Fibroblast of the conjunctiva (primary cell): ENCODE measurements at places on chromosomes 7 and 10.

DNA sequence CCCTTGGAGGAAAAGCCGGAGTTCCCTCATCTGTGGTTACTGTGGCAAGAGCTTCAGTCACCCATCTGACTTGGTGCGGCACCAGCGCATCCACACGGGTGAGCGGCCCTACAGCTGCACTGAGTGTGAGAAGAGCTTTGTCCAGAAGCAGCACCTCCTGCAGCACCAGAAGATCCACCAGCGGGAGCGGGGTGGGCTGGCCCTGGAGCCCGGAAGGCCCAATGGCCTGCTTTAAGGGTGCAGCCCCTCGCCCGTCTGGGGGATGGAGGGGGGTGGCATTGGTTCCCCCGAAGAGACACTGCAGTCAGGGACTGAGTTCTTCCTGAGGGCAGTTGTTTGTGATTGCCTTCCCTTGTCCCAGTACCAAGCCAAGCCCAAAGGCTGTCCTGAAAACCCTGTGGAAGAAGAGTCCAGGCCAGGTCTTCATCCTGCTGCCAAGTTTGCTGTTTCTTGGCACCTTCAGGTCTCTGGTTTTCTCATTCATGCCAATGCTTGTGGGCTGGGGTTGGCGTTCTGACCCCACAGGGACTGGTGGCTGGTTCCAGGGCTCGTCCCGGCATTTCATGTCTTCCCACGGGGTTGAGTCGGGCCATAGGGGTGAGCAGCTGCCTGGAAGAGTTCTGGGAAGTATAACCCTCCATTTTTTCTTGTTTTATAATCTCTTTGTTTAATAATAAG lies 7.7 kb upstream of the ZNF783 start:
- no peak for DNase-seq

- no peak for DNase-seq
Measured at GRCh38 chr10:94631077-94631875, 52.3 kb upstream of the CYP2C18 start.

- DNase-seq: no peak
Measured at GRCh38 chr7:20554072-20554471, 61.4 kb upstream of the ABCB5 start.

DNA sequence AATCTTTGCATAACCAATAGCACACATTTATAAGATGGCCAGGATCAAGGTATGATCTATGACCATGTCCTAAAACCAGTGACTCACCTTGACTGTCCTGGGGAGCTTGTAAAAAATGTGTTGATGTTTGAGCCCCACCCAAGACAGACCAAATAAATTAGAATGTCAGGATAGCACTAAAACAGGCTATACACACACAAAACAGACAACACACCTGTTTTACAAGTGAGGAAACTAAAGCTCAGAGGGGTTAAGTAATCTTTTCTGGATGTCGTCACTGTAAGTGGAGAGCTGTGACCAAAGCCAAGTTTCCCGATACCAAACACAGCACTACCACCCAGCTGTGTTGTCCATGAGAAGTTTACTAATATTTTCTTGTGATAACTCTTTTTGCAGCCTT lies 84.5 kb downstream of the AVL9 start:
- no peak for DNase-seq
